ENCODE measurements at places on chromosomes 11 and 22.
A peak's percentile ranks its signal among the peaks of the same experiment; 100 is the strongest.

- peak; percentile 45 for DNase-seq
These were observed 49.0 kb downstream of the OR4D9 start for GRCh38 chr11:59560290-59560701.

DNA sequence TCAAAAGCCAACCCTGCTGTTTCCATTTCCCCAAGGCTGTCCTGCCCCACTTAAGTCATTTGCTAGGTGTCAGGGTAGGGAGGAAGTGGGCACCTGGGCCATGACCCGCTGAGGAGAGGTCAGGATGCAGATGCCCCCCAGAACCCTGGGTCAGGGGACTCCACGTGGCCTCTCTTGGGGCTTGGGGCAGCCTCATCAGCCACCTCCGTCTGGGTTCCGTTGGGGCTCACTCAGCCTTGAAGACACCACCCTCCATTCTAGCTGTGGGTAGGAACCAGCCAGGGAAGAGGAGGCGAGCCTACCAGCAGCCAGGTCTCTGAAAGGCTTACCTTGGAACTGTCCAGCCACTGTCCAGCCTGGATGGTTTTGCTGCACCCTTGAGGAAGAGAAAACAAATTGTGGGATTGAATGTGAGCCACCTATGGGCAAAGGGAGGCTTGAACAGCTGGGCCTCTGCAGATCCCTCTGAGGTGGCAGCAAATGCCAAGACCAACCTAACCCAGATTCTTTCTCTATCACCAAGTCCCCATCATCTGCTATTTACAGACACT lies 2.5 kb downstream of the APOL4 start:
- no peak for DNase-seq

DNA sequence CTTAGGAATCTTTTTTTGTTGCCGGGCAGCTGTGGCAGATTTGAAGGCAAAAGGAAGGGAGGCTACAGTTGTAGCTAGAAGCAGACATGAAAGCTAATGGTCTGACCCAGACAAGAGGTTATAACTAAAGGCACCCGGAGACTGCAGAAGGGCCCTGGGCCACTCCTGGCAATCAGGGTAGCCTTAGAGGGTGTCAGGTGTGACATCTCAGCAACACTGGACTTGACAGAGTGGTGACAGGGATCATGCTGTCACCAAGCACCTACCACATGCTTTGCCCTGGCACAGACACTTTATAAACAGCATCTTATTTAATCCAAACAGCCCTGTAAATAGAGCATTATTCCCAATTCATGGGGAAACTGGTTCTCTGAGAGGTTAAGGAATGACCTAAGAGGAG lies 25.7 kb downstream of the TUB start:
- DNase-seq: no peak

- peak; percentile 52 for DNase-seq
These were observed 34.4 kb upstream of the SUSD2 start for GRCh38 chr22:24146791-24147353.

- no peak for DNase-seq
These were observed 651 bp downstream of the CRYAB start for GRCh38 chr11:111910676-111911562.

DNA sequence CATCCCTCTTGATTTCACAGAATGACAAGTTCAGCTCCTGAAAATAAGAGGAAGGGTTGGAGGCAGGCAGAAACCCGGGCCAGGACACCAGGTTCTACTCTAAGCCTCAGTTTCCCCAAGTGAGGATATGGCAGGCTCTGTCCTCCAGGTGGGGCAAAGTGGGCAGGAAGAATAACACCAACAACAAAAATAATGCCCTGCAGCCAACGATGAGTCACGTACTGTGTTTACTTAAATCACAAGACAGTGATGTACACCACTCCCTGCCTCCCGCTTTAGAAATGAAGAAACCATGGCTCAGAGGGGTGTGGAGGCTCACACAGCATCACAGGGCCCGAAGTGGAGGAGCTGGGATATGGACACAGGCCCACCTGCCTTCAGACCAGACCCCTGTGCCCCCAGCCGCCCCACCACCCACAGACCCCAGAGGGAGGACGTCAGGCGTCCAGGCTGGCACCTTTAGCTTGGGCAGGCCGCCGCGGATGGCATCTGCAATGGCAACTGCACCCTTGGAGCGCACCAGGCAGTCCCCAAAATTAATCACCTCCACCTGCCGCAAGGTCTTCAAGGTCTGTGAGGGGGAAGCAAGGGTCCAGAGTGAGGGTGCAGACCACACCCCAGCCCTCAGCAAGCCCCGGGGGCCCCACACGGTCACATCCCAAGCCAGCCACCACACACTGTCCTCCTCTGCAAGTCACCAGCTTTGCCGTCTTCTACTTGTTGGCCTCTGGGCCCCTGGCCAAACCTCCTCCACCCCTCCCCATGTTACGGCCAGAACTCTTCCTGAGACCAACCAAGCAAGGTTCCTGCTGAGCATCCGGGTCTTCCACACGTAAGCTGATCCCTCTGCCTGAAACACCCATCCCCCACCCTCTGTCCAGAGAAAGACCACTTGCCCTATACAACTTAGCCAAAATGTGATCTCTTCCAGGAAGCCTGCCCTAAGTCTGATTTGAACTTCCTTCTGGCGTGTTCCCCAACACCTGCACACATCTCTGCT lies 15.8 kb upstream of the CHADL start:
- peak; percentile 57 for DNase-seq

- DNase-seq: no peak
These were observed 7.4 kb upstream of the CREBZF start for GRCh38 chr11:85672105-85672902.

- DNase-seq: no peak
These were observed 432.9 kb downstream of the TENM4 start for GRCh38 chr11:79007771-79008402.

DNA sequence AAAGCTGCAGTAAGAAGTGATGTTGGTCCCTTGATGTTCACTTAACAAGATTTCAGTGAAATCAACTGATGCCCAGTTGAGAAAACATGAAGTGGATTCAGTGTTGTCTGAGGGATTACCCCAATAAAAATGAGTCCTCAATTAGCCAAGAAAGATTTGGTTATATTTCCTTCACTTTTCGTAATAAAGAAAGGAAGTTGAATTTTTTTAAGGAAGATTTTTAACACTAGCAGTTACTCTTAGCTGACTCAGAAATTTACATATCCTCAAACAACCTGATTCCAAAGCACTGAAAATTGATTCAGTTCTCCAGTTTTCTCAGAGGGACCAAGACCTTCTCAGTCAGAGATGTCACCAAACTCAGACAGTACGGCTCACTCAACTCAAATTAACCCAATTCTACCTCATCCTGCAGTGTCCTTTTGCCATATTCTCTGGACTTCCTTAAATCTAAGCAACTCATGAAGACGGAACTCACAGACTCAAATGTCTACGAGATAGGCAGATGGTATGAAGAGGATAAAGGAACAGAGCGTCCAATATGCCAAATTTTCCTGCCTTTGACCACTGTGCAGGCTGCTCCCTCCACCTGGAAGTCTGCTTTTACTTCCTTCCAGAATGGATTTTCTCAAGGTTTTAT lies 22.8 kb downstream of the SLC5A4 start:
- DNase-seq: no peak

DNA sequence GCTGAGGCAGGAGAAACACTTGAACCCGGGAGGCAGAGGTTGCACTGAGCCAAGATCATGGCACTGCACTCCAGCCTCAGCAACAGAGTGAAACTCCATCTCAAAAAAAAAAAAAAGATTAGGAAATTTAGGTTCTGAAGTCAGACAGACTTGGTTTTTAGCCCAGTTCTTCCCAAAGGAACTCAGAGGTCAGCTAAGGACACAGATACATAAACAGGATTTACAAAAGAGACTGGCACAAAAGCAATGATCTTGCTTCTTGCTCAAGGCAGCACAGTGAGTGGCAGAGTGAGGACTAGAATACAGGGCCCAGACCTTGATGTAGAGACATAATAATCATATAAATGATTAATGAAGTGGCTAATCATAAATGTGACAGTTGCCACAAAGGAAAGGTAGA lies 25.4 kb upstream of the RRAS2 start:
- DNase-seq: no peak

GRCh38 chr22:37187891-37188761 lies at the start of gene C1QTNF6:
Gene C1QTNF6 (minus strand): TSS chr22:37188247. CDS start chr22:37188213, 34 bp downstream.
- DNase-seq: no peak

All from D341Med (cell line).